ENCODE measurements at places on chromosomes 12 and 14.

DNA sequence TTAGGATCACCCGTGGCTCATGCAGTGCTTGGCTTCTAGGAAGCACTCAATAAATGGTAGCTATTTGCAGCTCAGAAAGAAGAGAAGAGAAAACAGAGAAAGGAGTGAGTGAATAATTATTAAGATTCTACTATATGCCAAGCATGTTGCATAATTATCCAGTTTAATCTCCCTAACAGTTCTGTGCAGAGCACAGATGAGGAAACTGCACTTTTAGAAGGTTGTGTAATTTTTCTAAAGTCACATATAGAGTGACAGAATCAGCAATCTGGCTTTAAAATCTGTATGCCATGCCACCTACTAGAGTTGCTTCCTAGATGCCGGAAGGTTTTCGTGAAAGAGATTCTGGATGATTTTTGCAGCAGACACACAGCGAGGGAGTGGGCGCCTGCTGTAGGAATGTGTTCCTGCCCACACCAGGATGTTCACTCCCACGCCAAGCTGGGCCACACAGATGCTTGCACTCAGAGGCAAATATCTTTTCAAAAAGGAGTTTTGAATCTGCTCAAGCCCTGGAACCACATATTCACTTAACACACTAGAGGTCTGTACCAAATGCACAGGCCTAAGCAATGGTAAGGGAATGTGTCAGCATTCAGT lies 50.2 kb upstream of the SMCO2 start:
- no peak for DNase-seq

DNA sequence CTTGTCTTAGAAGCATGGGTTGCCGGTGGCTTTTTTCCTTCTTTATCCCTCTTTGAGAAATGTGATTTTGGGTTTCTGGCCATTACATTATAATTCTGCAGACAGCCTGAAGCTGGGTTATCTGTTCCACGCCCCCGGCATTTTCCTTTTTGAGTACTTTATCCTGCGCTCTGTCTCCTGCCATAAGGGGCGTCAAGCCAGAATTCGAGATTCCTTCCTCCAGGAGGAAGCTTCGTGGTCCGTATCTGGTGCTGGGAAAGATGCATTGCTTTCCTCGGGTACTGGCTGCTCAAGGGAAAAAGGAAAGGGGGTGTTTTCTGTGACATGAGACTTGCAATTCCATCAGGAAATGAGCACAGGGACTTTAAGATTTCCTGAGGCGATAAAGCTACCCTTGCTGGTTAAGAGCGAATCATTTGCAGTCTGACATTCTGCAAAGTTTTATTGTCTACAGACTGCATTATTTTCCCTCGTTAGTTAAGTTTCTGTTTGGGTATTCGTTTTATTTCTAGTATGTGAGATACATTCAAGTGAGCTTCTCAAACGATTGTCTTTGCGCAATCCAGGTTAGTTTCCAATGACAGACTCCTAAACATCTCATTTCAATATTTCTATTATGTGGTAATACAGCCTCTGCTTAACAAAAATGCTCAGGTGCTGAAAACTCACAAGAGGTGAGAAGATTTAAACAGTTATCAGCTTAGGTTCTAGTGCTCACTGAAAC lies 694 bp downstream of the AKAP5 start:
- DNase-seq: no peak

DNA sequence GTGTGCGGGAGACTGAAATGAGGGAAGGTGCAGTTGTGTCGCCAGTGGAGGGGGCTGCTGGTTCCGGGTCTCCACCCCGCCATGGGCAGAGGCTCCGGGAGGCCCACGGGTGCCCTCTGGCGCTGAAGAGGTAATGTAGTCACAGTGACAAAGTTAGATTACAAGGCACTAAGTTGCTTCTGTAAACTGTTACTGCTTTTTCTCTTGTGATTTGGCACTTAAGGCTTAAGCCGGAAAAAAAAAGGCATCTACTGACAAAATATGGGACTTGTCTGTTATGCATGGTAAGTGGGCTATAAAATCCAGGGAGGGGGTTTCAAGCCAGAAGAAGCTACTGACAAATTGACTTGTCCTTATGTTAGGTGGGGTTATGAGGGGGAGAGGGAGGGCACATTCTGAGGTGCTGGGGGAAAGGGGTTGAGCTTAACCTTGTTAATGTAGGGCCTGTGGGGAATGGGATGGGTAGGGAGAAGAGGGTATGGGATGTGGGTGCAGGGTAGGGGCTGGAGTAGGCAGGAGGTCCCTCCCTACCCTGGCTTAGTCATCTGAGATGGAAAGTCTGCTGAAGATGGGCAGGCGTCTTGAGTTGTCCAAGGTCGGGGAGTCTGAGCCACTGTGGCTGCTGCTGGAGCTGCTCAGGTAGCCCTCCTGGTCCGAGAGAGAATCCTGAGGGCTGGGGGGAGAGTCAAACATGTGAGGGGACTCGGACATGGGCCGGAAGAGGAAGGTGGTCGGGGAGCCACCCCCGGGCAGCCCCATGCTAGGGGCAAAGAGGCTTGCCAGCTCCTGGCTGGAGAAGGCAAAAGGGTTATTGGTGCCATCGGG lies 3.7 kb downstream of the ZFP36L1 start:
- peak; percentile 84 for DNase-seq

GRCh38 chr14:59537476-59537875 lies 39.1 kb downstream of the CCDC175 start:
- DNase-seq: no peak

DNA sequence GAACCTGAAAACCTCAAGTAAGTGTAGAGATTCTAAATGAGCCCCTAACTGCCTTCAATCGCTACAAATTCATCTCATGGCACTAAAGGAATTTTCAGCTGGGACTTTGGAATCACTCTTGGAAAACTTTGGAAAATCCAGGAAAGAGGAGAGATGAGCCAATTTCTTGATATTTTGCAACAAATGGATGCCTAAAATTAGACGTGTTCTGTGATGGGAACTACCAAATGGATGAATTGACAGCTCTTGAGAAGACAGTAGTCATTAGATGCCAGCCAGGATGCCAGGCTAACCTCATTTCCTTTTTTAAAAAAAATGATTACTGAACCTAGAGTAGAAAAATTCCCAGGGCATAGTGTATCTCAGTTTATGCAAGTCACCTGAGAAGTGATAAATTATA lies 78.3 kb downstream of the NPAS3 start:
- DNase-seq: no peak

DNA sequence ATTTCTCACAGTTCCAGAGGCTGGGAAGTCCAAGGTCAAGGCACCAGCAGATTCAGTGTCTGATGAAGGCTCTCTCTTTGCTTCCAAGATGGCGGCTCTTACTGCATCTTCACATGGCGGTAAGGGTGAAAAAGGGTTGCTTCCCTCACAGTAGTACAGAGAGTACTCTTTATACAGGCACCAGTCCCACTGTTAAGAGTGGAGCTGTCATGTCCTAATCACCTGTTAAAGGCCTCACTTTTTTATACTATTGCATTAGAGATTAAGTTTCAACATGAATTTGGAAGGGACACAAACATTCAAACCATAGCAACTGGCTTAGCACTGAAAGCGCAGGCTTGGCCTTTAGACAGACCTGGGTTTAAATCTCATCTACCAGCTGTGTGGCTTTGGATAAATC lies 50.0 kb upstream of the TCL1A start:
- no peak for DNase-seq

DNA sequence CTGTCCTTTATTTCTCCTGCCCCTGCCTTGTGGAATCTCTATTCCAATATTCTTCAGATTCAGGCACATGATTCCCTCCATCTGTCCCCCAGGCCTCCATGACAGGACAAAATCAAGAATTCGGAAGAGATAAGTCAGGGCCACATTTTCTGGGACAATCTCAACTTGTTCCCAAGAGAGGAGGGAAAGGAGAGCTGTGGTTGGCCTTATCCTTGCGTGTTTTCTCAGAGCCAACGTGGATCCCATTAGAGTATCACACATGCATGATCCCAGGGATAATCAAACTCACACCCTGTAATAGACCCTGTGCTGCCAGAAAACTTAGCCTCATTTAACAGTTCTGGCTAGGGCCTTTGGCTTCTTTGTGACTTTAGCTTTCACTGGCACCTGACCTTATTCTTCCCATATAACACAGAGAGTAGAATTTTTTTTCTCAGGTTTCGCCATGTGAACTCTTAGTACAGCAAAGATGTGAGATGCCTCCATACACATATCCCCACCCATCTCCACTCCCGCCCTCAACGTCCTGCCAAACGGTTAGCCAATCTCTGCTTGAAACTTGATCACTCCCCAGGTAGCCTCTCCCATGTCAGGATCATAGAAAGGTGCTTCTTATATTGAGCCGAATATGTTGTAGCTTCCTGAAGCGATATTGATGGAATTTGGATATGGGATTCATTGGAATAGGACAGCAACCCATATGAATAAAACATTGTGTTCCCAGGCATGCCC lies 6.7 kb upstream of the KRT1 start:
- no peak for DNase-seq

- peak; percentile 19 for DNase-seq
These were observed 4.4 kb upstream of the MAX start for GRCh38 chr14:65106736-65107135.

GRCh38 chr14:88323523-88324199 lies 592 bp upstream of the KCNK10 start:
- no peak for DNase-seq

DNA sequence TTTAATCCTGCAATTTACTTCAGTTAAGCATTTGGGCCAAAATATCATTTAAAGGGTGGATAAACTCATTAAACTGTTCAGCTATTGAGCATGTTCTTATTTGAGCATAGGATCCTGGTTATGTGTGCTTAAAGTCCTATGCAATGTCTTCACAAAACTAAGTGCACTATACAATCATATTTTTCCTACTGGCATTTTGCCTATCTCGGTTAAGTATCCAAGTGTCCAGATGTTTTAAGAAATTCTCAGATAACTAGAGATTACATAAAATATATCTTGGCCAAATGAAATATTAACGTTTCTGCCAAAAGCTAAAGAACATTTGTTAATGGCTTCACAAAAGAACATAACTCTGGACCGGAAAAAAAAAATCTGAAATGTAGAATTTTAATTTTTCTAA lies 250.8 kb upstream of the LRFN5 start:
- no peak for DNase-seq

DNA sequence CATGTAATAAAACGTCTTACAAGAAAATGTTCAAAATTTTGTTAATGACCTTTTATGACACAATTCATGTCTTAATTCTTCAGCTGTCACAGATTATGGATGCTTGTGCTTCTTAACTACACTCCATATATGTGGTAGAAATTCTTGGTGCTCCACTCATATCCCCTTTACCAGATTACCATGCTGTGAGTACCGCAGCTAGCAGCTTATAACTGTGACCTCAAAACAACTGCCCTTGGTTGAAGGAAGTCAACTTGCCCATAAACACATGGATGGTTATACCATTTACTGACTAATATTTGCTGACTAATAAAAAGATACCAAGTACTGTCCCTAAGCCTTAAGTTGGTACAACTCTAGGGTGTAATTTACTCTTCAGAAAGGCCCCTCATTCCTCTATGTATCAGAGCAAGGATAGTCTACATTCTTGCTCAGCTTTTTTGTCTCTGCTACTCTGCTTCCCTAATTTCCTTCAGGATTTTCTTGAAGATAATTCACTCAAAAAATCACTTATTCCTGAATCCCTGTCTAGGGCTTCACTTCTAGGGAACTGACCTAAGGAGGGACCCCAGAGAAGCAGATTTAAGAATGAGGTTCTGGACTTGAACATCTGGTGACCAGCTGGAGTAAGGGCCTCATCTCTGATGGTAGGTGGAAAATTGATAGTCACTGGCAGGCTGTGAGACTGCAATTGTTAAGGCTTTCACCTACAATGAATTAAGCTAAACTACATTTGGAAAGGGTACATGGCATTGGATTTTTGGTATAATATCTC lies 152.3 kb downstream of the SLC6A15 start:
- no peak for DNase-seq

- DNase-seq: no peak
These were observed 8.0 kb downstream of the KRT2 start for GRCh38 chr12:52644078-52644415.

- no peak for DNase-seq
These were observed at the start of gene KLRC4 for GRCh38 chr12:10409392-10409791. Gene KLRC4 (minus strand): TSS chr12:10409757. CDS start chr12:10409575, 182 bp downstream.

- DNase-seq: peak; percentile 76
These were observed 17.5 kb downstream of the ANAPC5 start for GRCh38 chr12:121334513-121335343.

- DNase-seq: no peak
These were observed 6.6 kb downstream of the POMT2 start for GRCh38 chr14:77314043-77314442.

- peak; percentile 64 for DNase-seq
These were observed 7.0 kb upstream of the RABGGTA start for GRCh38 chr14:24278424-24278823.

- no peak for DNase-seq
These were observed 18.6 kb upstream of the GALNT8 start for GRCh38 chr12:4701395-4702190.

- no peak for DNase-seq
These were observed 93.0 kb downstream of the SLC41A2 start for GRCh38 chr12:104865080-104865479.

Measured in hematopoietic multipotent progenitor cell treated with erythropoietin and hydrocortisone succinate and interleukin-3 and kit ligand, for 8 days (in vitro differentiated cells).